ENCODE measurements at places on chromosomes 12 and 14.

GRCh38 chr12:124006085-124006845 is 33.2 kb downstream of the ZNF664 start:
- no peak for DNase-seq

GRCh38 chr12:51056242-51056641 is 8.1 kb downstream of the LETMD1 start:
- no peak for DNase-seq

DNA sequence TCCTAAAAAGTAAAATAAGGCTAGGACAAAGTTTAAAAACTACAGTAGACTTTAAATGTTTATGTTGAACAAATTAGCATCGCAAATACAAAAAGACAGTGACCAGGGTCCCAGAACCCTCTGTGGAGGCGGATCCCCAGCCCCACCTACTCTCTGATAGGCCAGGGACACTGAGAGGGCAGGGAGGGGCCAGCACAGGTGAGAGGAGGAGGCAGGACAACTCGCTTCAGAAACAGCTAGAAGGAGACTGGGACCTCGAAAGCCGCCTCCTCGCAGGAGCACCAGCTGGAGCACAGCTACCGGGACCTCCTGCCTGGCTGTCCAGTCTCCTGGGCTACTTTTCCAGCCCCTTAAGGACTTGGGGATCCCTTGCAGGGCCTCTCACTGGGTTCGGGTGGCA is 992 bp downstream of the DNAH10 start:
- DNase-seq: no peak

GRCh38 chr12:55996201-55996714 is 818 bp upstream of the SUOX start:
- DNase-seq: no peak

- DNase-seq: no peak
These were observed 264.6 kb downstream of the ADGRD1 start for GRCh38 chr12:131218026-131218922.

GRCh38 chr14:55274751-55275150 is 3.5 kb downstream of the FBXO34 start:
- no peak for DNase-seq

GRCh38 chr14:50985124-50985858 is 41.0 kb upstream of the PYGL start:
- no peak for DNase-seq

- DNase-seq: no peak
These were observed 12.2 kb downstream of the CIPC start for GRCh38 chr14:77110286-77110685.

- DNase-seq: no peak
These were observed 10.5 kb upstream of the WNT5B start for GRCh38 chr12:1618489-1618888.

DNA sequence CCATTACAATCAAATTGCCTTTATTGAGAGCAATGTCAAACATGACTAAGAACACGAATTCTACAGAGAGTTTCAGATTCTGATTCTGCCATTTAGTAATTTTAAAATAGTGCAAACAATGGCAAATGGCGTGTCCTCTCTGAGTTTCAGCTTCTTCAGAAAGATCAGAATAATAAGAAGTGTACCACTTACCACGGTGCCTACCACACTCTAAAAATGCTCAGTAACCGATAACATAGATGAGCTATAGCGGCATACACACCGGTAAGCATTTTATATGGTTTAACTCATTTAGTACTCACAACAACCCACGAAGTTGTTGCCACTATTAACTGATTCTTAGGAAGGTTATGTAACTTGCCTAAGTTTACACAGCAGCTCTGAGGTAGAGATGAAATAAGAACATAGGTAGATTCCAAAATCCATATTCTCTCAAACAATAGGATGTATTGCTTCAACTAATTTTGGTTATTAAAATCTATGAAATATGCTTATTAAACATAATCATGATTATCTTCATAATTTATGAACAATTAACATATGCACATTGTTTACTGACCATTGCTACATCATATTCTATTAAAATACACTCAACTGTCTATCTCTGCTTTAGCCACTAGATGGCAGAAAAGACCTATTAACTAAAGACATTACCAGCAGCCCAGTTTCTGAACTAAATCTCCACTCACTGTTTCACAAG is 38.3 kb downstream of the SLC6A15 start:
- DNase-seq: no peak

DNA sequence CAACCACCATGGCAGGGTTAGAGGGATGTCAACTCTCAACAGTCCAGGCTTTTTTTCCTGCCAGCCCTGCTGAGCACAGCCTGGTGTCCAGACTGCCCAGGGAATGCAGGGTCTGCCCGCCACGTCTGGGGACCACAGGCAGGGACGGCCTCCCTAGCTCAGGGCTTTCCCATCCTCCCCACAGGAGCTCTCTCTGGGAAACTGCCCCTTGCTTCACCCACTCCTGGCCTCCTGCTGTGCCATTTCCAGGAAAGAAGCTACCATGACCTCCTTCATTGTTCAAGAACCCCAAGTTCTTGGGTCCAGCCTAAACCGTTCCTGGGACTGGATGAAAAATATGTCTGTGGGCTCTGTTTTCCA is 4.8 kb downstream of the SCNN1A start:
- DNase-seq: no peak

GRCh38 chr14:104102282-104102914 is 16.9 kb downstream of the ASPG start:
- no peak for DNase-seq

- no peak for DNase-seq
These were observed 66.7 kb upstream of the AP4S1 start for GRCh38 chr14:30958555-30959407.

DNA sequence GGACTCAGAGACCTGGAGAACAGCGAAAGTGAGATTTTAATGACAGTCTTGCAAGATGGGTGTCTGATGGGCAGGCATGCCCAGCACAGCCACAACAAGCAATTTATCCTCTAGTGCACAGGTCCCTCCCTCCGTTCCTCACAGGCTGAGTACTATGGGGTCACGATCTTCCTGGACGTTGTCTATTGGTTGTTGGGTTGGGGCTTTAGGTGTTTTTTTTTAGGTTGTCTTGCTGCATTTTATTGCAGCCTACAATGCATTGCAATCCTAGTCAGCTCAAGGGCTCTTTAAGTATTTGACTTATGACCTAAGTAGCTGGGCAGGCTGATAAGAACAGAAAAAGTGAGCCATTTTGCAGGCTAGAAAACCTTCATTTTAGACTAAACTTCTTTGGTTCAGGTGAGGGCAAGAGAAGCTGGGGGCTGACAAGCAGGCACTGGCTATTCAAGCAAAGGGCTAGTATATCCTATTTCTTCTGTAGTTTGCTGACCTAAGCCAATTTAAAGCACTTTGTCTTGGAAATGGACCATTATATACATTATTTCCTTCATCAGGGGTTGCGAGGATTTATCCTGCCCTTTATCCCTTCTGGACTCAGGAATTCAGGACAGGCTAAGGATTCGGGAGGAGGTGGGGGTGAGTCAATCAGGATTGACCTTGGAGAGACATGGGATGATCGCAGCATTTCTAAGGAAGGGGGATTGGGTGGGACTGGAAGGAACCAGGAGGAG is 6.0 kb downstream of the KRT7 start:
- DNase-seq: no peak

DNA sequence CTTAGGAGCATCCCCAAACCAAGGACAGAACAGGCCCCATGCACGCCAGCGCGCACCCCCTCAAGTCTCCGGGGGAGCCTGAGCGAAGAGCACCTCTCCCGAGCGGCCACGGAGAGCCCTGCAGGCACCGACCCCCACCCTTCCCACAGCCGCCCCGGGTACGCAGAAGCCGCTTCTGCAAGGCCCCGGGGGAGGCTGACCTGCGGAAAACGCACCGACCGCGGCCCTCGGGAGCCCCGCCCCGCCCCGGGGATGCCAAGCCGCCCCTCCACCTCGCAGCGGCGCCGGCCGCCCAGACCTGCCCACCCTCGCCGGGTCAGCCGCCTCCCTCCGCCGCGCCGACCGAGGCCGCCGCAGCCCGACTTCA is 385 bp downstream of the CAPRIN2 start:
- no peak for DNase-seq

GRCh38 chr12:100940503-100940902 is 145.9 kb downstream of the ANO4 start:
- no peak for DNase-seq

DNA sequence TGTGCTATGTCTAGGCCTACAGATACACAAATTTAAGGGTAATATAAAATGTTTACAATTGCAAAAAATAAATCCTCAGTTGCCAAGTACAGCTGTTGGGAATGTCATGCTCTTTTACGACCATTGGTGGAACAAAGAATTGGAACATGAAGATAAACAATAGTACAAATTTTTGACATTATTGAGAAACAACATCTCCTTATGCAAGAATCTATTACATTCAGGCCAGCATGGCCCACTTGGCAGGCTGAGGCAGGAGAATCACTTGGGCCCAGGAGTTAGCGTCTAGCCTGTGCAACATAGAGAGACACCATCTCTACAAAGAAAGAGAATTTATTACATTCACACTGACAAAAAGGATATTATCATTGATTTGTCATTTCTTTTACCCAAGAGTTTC is 135.9 kb upstream of the NTF3 start:
- no peak for DNase-seq

DNA sequence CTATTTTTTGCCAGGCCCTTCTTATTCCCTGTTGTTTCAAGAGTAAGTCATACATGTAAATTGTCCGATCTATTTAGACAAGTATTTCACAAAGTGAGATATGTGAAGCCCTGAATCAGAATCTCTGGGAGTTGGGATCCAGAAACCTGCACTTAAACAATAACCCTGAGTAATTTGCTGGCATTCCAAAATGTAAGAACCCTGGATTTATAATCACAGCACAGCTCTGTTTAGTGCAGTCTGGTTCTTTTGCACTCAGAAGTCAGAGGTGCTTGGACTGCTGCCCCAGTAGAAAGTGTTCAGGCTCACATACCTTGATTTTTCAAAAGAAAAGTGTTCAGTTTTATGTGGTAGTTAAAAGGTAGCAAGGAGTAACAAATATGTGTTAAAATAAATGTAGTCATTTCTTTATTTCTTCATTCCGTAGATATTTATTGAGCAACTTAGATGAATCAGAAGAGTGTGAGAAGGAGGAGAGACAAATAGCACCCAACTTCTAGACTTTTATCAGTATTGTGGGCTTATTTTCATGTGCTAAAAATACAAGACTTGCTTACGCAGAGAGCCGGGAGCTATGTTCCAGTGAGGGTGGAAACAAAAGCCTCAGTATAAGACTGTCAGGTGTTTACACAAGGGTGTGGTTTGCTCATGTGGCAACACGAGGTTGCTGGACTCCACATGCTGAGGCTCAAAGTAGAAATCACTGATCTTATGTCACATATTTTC is 70.1 kb downstream of the SYNE2 start:
- no peak for DNase-seq
